ENCODE measurements at places on chromosomes 13 and 19.

- DNase-seq, result no peak
Measured at GRCh38 chr19:11425719-11426457, 6.8 kb upstream of the RGL3 start.

DNA sequence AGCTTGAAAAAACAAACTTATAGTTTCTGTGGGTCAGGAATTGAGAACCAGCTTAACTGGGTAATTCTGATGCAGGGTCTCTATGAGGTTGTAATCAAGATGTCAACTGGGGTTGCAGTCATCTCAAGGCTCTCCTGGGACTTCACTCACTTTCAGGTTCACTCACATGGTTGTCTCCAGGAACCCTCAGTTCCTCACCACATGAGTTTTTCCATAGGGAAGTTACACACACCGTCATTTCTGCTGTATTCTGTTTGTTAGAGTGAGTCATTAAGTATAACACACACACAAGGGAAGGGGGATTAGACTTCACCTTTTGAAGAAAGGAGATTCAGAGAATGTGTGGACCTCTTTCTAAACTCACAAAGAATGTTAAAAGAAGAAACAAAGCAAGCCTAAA lies 34.9 kb upstream of the MLNR start:
- no peak for DNase-seq

DNA sequence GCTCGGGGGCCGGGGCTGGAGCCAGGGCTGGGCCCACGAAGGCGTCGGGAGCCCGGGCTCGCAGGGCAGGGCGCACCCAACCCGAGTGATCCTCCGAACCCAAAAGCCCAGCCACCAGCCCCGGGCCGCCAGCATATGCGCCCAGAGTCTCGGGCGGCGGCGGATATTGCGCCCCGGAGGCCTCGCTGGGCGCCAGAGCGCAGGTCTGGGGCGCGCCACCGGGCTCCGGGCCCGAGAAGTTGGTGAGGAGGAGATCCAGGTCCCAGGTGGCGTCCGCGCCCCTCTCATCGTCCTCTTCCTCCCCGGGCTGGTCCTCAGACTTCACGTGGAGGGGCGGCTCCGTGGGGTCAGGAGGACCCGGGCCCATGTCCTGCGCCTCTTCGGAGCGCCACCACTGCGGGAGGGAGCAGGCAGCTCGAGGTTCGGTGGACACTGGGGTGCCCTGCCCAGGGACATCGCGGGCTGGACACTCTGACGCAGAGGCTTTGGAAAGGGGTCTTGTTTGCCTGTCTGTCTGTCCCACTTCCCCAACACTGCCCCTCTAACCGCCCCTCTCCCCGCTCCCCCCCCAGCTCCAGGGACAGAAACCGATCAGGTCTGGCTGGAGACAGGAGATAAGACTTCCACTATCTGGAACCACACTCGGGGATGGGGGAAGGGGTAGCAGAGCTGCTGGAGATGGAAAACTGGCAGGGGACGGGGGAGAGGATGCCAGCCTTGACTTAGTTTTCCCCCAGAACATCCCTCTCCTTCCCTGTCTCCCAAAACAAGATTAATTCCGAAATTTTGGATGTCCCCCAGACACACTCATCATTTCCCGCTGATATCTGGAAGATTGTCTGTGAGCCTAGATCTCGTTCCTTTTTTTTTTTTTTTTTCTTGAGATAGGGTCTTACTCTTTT lies 1.0 kb downstream of the KLF1 start:
- peak; percentile 83 for DNase-seq

- DNase-seq, result peak; percentile 45
Measured at GRCh38 chr19:48490981-48491792, 20.4 kb downstream of the LMTK3 start.

DNA sequence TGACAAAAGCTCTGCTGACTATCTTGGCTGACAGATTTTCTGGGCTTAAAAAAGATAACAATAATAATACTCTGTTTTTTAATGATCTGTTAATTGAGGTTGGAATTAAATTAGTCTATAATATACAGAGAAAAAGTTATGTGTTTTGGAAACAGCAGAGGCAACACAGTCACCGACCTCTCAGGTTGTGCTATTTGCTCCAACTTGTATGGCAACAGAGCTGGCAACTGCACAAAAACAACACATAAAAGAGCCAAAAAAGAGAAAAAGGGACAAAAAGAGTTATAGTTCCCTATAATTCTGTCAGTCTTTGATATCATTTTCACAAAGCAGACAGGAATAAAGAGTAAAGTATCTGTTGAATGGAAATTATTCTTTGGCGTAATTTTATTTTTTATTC lies 102.3 kb upstream of the POSTN start:
- no peak for DNase-seq

DNA sequence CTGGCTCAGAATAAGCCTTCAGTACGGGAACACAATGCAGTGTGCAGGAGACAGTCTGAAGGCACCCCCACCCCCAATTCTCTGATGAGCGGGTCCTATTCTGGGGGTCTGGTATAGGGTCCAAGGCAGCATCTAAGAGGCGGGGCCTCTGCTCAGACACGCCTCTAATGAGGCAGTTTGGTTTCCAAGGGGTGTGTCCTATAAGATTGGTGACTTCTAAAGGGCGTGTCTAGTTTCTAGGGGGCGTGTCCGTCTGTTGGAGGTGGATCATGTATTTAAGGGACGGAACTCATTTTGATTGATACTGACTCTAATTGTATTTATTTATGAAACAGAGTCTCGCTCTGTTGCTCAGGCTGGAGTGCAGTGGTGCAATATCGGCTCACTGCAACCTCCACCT lies 8.7 kb downstream of the FIZ1 start:
- DNase-seq, result no peak

DNA sequence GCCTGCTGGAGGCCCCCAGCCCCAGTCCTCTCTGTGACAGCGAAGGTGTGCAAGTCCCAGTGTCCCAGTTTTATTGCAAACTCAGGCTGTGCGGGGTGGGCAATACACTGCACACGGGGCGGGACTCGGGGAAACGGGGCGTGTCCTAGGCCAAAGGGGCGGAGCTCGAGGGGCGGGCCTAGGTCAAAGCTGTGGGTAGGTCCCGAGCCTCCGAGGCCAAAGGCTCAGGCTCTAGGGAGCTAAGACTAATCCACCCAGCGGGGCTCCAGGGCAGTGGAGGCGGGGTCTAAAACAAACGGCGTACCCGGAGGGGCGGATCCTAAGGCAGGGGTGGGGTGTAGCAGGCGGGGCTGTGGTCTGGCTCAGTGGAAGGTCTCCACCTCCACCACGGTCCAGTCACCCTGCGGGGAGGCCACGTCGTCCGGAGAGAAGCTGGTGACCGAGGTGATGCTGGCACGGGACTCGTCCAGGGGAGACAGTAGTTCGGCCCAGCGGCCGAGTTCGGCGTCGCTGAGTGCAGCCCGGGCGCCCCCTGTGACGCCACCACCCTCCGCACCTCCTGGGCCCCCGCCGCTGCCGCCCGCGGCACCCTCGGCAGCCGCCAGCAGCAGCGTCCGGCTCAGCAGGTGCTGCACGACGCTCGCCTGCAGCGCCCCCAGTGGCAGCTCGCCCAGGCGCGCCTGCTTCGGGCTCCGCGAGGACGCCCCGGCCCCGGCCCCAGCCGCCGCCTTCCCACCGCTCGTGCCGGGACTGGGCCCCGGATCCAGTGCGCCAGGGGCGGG lies 5.3 kb downstream of the PRR36 start:
- DNase-seq, result peak; percentile 75

DNA sequence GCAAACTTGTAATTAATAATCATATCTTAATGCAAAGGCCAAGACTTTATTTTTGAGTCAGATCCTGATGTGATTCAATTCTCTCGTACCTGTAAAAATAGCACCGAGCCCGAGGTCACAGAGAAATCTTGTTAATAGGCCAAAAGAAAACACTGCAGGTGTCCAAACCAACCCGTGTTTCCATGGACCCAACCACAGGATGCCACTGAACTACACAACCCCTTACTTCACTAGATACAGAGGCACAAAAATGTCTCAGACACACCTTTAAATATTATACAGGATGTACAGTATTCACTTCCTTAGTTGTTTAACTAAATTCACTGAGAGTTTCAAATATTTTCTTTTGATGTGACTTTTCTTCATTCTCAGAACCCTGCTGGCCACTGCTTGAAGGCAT lies 530.9 kb downstream of the MYO16 start:
- DNase-seq, result no peak

GRCh38 chr19:6376512-6377190 lies 918 bp upstream of the PSPN start:
- no peak for DNase-seq

- no peak for DNase-seq
Measured at GRCh38 chr13:105972811-105973590, 562.5 kb downstream of the EFNB2 start.

- DNase-seq, result no peak
Measured at GRCh38 chr13:95676105-95676761, 706 bp upstream of the DNAJC3 start.

DNA sequence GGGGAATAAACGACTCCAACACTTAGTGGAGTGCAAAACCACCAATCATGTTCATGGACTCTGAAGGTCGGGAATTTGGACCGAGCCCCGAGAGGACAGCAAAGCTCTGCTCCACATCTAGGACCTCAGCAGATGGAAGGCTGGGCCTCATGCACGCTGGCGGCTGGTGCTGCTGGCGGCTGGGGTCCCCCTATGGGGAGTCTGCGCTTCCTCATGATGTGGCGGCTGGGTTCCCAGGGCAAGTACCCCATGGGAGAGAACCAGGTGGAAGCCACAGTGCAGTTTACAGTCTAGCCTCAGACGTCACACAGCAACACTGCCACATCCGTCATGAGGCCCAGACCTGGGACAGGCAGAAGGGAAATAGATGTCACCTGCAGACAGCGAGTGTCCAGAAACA lies 13.2 kb downstream of the PEPD start:
- no peak for DNase-seq

DNA sequence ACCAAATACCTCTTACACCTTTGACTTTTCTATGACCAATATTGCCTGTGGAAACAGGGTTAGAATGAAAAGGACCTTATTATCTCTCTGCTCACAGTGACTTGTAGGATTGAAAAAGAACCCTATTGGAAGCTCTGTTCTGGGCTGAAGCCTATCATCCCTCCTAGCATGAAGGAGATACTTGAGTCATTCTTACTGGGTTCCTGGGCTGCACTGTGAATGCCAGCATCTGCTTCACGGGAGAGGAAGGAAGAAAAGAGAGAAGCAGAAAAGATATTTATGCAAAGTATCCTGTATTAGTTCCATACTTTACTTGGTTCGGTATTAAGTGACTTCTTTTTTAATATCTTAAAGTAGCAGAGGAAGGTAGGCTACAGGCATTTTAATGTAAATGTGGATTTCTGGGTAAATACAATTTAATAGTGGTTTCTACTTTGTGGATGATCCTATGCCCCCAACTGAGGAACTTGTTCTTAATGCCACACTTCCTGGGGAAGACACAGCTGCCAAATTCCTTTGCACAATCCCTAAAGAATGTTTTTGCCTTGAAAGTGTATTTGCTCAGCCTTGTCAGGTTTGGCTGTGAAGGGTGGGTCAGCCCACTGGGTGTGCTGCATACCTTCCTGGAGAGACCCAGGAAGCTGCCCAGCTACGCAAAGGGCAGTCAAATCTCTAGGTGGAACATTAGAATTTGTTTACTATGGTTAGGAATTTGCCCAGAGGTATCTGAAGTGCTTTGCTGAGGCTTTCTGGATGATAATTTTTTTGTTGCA lies 13.7 kb upstream of the SCEL start:
- DNase-seq, result no peak

GRCh38 chr13:22256111-22256639 lies 585.3 kb downstream of the FGF9 start:
- no peak for DNase-seq

DNA sequence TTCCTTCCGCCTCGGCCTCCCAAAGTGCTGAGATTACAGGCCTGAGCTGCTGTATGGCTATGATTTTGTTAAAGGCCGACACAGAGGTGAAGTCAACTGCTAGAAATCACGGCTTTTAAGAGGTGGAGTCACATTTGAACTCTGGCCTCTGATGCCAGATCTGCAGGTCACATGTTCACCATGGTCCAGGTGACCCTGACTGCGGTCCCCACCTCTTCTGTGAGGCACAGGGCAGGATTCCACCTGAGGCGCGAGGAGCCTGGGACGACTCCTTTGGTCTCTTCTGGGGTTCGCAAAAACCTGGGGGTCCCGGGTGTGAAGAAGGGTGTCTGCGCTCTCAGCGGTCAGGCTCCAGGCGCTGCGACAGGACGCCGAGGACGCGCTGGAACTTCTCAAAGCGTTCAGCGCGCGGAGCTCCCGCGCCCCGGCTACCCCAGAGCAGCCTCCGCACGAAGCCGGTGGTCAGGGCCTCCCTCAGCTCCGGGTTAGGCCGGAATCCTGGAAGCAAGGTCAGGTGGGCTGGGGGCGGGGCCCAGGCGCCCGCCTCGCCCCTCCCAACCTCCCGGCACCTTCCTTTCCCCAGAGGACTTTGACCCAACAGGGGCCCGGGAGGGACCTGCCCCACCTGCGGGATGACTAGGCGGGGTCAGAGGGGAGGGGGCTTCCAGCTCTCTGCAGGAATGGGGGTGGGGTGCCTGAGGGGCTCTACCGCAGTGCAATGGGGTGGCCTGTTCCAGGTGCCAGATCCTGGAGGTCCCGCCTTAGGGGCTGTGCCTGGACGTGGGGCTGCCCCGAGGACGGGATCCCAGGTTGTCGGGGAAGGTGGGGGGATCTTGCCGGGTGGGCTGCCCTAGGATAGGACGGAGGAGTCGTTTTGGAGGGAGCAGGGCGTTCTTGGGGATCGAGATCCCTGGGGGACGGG lies 13.0 kb downstream of the TRIP10 start:
- DNase-seq, result no peak

DNA sequence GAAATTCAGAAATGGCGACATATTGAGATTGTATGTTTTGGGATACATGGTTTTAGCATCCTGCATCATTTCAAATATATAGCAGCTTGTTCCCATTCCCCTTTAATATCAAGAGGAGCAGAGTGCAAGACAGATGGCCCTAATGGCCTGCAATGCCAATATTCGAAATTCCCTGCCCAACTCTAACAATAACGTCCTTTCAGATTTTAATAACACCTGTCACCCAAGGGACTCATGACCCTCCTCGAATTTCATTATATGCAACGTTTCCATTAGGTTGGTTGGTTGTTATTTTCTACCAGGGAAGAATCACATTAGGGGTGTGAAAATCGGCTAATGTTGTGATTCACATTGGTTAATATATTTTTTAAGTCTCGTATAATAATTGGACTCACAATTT lies 170.0 kb downstream of the TNFSF13B start:
- DNase-seq, result no peak

- no peak for DNase-seq
Measured at GRCh38 chr19:13329766-13330165, 176.5 kb downstream of the CACNA1A start.

- peak; percentile 53 for DNase-seq
Measured at GRCh38 chr13:32175307-32175706, 139.9 kb downstream of the ZAR1L start.

- no peak for DNase-seq
Measured at GRCh38 chr13:23868521-23868920, 20.7 kb downstream of the MIPEP start.

GRCh38 chr19:29400917-29401711 lies 124.7 kb upstream of the VSTM2B start:
- DNase-seq, result no peak

DNA sequence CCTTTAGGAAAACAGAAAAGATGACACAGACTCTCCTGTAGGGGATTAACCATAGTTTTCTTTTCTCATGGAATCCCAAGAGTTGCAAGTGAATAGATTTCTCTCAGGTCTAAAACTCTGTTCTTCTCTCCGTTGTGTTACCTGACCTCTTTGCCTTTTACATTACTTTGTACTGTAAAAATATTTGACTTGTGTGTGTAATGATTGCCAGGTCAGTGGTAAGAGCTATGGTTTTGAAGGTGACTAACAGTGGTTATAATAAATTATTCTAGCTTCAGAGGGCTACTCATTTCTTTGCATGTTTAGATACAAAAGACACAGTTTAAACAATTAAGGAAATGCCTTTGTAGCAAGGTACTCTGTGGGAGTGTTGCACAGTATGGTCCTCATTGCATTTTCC lies 23.0 kb upstream of the PSG2 start:
- DNase-seq, result no peak

- DNase-seq, result no peak
Measured at GRCh38 chr13:50451609-50452008, 391.9 kb downstream of the DLEU7 start.
